Fibroblast of skin of right quadriceps (primary cell): ENCODE measurements at places on chromosomes 13 and 19.

DNA sequence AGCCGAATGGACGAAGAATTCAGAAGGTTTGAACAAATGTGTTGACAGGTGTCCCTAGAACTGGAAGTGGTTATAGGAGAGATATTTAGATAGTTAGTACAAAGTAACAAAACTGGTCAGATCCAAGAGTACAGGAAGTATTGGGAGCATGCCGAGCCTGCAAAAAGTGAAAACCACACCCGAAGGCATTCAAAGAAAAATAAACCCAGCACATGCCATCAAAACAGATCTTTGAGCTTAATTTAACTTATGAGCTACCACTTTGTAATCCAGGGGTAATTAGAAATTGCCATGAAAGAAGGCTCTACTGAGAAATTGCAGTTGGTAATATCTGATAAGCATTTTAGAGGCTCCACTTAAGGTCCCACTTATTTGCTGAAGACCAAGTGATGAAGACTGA lies 214.2 kb downstream of the DNAJC15 start:
- DNase-seq = no peak

DNA sequence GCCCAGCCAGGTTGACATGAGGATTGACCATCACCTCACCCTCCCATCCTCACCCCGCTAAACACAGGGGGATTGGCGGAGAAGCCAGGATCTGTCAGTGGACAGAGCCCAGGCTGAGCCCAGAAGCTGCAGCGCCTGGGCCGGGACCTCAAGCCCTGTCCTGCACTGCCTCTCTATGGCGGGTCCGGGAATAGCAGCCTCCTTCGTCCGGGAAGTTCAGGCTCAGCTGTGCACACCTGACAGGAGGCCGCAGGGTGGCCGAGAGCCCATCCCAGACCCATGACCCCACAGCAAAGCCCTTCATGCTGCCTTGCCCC lies 67.8 kb downstream of the SPACA7 start:
- DNase-seq = peak; percentile 28

DNA sequence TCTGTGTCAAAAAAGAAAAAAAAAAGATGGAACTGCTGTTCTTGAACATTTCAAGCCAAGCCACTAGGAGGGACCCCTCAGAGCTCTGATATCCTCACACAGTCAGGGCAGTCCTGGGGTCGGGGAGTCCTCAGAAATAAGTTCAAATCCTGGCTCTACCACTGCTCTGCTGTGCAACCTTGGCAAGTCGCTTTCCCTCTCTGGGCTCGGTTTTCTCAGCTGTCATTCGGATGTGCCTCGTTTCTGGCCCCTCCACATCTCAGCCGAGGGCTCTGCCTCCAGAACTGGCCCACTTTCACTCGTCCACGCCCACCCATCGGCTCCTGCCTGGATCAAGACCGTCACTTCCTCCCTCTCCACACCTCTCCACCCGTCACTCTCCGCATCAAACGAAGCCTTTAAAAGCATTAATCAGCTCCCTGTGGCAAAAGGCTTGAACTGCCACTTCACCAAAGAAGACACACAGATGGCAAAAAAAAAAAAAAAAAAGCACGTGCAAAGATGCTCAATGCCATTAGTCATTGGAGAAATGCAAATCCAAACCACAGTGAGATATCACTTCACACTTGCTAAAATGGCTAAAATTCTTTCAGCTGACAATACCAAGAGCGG lies 7.4 kb upstream of the ZNRF4 start:
- peak; percentile 40 for DNase-seq

GRCh38 chr13:58119351-58119750 lies 487.8 kb downstream of the PCDH17 start:
- no peak for DNase-seq

- DNase-seq = peak; percentile 52
These were observed 213.4 kb downstream of the ENOX1 start for GRCh38 chr13:43573361-43573740.

- no peak for DNase-seq
These were observed 55.8 kb downstream of the VAV1 start for GRCh38 chr19:6828306-6828697.

DNA sequence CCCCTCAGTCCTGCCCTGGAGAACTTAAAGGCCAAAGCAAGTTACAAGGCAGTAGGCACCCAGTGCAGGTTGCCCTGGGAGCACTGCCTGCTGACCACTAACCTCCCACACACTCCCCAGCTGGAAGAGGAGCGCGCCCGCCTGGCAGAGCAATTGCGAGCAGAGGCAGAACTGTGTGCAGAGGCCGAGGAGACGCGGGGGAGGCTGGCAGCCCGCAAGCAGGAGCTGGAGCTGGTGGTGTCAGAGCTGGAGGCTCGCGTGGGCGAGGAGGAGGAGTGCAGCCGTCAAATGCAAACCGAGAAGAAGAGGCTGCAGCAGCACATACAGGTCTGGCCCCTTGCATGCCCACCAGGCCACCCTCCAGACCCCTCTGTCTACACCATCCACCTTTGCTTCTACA lies 61.1 kb downstream of the KCNC3 start:
- no peak for DNase-seq

DNA sequence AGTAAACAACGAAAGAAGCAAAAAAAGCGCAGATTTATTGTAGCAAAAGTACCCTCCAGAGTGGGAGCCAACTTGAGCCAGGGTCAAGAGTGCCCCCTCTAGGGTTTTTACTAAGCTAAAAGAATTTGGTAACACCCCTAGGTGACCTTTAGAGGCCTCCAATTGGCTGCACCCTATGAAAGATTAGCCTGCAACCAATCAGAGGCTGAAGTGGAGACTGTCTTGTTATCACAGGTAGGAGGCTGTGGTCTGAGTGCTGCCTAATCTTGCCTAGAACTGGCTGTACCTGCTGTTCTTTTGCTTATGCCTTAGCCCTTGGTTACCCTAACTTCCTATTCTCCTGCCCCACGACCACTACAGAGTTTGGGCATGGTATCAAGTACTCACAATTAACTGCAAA lies 38.3 kb downstream of the ANKRD10 start:
- DNase-seq = no peak

GRCh38 chr13:105642511-105642958 lies 892.9 kb downstream of the EFNB2 start:
- DNase-seq = no peak

DNA sequence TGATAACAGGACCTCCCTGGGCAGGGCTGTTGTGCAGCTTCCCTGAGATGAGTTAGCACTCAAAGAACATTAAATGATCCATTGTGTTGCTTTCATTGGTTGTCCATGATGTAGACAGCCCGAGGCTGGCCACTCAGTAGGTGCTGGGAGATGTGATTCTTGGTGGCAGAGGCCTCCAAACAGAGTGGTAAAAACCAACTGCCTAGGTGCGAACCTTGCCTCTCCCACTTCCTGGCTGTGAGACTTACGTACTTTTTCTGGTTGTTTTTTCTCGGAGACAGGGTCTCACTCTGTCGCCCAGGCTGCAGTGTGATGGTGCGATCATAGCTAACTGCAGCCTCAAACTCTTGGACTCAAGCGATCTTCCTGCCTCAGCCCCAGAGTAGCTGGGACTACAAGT lies 6.2 kb downstream of the SARS2 start:
- no peak for DNase-seq

DNA sequence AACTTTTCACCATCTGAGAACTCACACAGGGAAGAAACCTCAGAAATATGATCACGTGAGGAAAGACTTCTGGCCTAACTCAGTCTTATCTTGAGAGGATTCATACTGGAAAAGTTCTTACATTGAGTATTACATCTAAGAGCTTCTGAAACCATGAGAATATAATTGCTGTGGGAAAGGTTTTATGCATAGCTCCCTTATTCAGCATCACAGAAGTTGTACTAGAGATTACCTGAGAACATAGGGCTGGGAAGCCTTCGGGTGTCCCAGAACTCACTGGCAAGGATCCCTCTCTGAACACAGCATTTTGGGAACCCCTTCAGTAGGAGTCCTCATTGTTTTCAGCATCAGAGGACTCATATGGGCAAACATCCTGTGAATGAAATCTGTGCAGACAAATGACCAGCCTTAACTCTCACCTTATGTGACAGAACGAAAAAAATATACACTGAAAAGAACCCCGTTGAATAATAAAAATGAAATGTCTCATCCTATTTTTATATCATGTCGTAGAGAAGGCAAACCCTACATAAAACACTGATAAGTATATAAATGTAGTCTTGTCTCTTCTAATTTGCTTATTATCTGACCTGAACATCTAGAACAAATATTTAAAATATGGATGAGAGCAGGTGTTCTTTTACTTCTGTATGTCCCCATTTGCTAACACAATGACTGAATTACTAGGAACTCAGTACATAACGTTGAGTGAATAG lies 14.2 kb downstream of the ZNF274 start:
- peak; percentile 25 for DNase-seq

- DNase-seq = no peak
These were observed 104.5 kb upstream of the DIAPH3 start for GRCh38 chr13:60268203-60268555.

- DNase-seq = no peak
These were observed 1.5 kb downstream of the SIN3B start for GRCh38 chr19:16830679-16831078.

DNA sequence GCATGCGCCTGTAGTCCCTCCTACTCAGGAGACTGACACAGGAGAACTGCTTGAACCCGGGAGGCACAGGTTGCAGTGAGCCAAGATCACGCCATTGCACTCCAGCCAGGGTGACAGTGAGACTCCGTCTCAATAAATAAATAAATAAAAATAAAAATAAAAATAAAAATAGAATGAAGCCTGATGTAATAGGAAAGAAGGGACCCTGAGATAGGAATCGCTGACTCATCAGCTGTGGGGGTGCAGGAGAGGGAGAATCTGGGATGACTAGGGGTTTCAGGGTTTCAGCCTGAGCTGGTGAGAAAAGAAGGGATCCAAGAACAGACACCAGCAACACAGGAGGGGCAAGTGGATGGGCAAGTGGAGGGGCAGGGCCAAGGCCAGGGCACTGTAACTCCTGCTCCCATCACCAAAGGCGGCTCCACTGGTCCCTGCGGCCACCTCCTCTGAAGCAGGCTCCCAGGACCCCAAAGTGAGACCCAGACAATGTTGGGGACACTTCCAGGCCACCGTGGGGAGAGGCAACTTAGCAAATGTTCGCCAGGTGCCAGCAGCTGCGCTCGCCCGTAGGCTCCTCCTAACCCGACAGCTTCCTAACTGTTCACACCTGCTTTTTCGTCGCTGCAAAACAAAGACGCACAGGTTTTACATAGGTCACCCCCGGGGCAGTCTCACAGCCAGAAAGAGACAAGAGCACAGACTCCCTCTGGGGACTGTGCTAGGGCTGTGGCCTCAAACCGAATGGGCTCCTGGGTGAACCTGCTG lies 1.2 kb downstream of the HAUS8 start:
- DNase-seq = no peak
